ENCODE measurements at places on chromosomes 3 and 15.
A peak's percentile ranks its signal among the peaks of the same experiment; 100 is the strongest.

DNA sequence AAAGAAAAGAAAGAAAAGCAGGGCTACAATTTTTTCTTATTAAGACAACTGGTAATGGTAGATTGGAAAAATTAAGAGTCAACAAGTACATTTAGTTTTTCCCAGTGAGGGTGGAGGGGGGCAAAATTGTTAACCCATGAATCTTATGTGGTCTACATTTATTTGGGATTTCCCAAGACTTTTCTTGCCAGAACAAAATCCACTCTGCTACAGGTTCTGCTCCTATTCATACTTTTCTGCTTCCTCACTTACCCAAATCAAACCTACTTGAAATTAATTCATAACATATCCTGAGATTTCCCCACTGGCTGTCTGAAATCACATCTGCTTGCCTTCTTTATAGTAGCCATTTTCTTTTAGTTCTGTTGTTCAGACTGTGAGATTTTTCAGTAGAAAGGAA, 41.1 kb downstream of the VGLL3 start:
- no peak for DNase-seq
- H3K4me1 ChIP-seq = no peaks in the 10 kb centered on the region
- H3K27me3 ChIP-seq = no peaks in the 10 kb centered on the region
- H3K36me3 ChIP-seq = no peaks in the 10 kb centered on the region
- H3K27ac ChIP-seq = no peak overlapping the region
- H3K4me3 ChIP-seq = no peak overlapping the region

GRCh38 chr15:60347480-60348049, 50.2 kb downstream of the ANXA2 start:
- no peaks in the 10 kb centered on the region for H3K27me3 ChIP-seq
- no peak overlapping the region for H3K4me3 ChIP-seq
- H3K4me1 ChIP-seq = no peaks in the 10 kb centered on the region
- peaks cover 29% of the 10 kb centered on the region for H3K36me3 ChIP-seq
- DNase-seq = no peak

DNA sequence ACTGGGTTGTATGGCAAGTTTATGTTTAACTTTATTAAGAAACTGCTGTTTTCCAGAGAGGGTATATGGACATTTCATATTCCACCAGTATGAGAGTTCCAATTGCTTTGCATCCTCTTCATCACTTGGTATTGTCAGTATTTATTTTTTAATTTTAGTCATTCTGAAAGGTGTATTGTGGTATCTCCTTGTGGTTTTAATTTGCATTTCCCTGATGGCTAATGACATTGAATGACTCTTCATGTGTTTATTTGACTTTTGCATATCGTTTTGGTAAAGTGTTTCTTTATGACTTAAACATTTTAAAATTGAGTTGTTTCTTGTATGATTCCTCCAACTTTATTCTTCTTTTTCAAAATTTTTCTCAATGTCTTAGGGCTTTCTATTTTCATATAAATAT, 44.4 kb downstream of the IL1RAP start:
- H3K4me1 ChIP-seq = no peaks in the 10 kb centered on the region
- no peak overlapping the region for H3K27ac ChIP-seq
- no peak overlapping the region for H3K4me3 ChIP-seq
- DNase-seq = no peak
- H3K36me3 ChIP-seq = no peaks in the 10 kb centered on the region

GRCh38 chr15:59657635-59658125, 365 bp upstream of the GTF2A2 start:
- peaks cover 5% of the 10 kb centered on the region for H3K4me1 ChIP-seq
- peak overlapping the region; percentile 73 for H3K4me3 ChIP-seq
- peak overlapping the region; percentile 68 for H3K27ac ChIP-seq
- no peak for DNase-seq
- H3K36me3 ChIP-seq = no peaks in the 10 kb centered on the region

DNA sequence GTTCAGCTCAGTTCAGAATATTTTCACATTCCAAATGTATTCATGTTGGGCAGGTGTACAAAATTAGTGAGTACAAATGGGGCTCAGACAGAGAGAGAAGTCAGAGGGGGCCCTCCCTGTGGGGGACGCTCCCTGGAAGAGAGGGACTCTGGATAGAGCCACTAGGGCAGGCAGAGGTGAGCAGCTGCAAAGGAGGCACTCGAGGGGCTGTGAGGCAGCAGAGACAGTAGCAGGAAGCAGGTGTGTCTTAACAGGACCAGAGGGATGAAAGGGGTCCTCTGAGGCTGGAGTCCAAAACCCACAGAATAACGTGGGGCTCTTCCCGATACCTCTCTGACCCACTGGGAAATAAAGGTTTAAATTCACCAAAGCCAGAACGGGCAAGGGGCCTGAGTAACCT, 127.1 kb downstream of the MEGF11 start:
- H3K27me3 ChIP-seq = peaks cover 2% of the 10 kb centered on the region
- no peaks in the 10 kb centered on the region for H3K4me1 ChIP-seq
- DNase-seq = no peak
- no peak overlapping the region for H3K27ac ChIP-seq

GRCh38 chr15:101115393-101115785, 136.5 kb downstream of the CHSY1 start:
- DNase-seq = no peak
- H3K27me3 ChIP-seq = no peaks in the 10 kb centered on the region
- no peaks in the 10 kb centered on the region for H3K36me3 ChIP-seq
- no peak overlapping the region for H3K4me3 ChIP-seq

DNA sequence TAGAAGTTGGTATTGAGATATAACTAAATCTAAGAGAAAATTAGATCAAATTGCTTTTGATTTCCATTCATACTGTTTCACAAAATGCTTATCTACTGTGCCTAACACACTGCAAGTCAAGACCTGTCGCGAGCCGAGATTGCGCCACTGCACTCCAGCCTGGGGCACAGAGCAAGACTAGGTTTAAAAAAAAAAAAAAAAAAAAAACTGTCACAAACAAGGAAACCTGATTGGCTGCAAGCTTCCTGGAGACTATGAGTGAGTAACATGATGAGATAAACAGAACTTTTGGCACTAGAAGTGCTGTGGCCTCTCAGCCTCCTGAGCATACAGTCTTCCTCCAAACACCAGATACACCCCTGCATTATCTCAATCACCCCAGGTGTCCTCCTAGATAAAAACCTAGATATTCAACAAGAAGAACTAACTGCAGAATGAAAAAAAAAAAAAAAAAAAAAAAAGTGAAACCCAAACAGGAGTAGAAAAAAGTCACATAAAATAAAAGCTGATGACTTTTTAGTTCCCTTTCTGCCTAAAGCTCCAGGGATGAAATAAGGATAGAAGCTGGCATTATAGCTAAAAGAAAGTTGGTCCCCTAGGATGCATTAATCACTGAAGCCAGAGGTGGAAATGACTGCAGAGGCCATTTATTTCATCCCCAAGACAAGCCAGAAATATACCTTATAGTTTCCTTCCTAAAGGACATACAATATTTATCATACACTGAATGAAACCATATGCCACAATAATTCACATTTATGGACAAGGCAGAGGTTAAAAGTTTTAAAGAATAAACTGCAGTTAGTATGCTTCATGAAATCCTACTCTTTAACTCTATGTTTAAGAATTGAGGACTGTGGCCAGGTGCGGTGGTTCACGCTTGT, 82.4 kb downstream of the P3H2 start:
- H3K4me3 ChIP-seq = no peak overlapping the region
- H3K27ac ChIP-seq = no peak overlapping the region
- no peaks in the 10 kb centered on the region for H3K36me3 ChIP-seq
- H3K4me1 ChIP-seq = peaks cover 7% of the 10 kb centered on the region
- DNase-seq = peak; percentile 89

GRCh38 chr3:126258670-126259069, 78.3 kb upstream of the ALDH1L1 start:
- no peak for DNase-seq
- no peaks in the 10 kb centered on the region for H3K4me1 ChIP-seq
- H3K36me3 ChIP-seq = no peaks in the 10 kb centered on the region
- no peaks in the 10 kb centered on the region for H3K27me3 ChIP-seq
- H3K27ac ChIP-seq = no peak overlapping the region

- DNase-seq = no peak
- H3K27me3 ChIP-seq = no peaks in the 10 kb centered on the region
- H3K4me1 ChIP-seq = no peaks in the 10 kb centered on the region
- H3K36me3 ChIP-seq = no peaks in the 10 kb centered on the region
These were observed 1.4 kb upstream of the ZNF710 start for GRCh38 chr15:89999676-90000185.

DNA sequence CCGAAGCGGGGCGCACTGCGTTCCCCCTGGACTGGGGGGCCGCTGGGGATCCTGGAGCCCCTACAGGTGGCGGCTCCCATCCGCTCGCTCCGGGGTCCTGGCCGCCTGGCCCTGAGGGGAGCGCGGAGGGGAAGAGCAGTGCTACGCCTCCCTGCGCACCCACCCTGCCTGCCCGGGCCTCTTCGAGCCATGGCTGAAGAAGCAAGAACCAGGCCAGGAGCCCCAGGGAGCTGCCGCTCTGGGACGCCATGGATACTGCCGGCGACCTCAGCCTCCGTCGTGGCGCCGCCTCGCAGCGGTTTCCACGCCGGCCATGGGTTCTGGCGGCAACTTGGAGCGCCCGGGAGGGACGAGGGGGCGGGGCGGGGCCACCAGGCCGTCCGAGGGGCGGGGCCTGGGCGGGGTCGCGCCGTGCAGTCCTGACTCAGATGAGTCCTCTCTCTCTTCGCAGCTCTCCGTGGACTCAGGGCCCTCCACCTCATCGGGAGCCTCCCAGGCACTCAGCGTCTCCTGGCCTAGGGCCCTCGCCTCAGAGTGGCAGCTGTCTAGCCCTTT, 50.9 kb downstream of the MYL3 start:
- H3K27me3 ChIP-seq = no peaks in the 10 kb centered on the region
- no peaks in the 10 kb centered on the region for H3K36me3 ChIP-seq
- peak overlapping the region; percentile 15 for H3K4me3 ChIP-seq
- no peak overlapping the region for H3K27ac ChIP-seq
- peak; percentile 62 for DNase-seq

GRCh38 chr15:34456658-34457057, 19.1 kb upstream of the GOLGA8A start:
- no peaks in the 10 kb centered on the region for H3K36me3 ChIP-seq
- no peak for DNase-seq
- no peaks in the 10 kb centered on the region for H3K27me3 ChIP-seq
- H3K4me1 ChIP-seq = no peaks in the 10 kb centered on the region
- no peak overlapping the region for H3K4me3 ChIP-seq

DNA sequence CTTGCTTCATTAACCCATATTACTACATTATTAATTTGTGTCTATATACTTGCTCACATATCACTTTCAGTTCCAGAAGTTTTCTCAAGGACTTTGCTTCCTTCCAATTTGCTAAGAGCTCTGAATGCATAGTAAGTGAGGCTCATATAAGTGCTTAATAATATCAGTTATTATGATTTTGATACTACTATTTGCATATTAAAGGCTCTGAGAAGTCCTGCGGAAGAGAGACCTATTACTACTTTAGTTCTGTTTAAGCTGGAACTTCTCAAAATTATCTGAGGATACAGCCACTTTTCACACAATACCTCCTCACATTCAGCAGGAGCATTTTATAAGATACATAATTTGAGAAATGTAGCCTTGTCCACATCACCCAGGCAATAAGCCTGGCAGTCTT, 81.6 kb downstream of the GJD2 start:
- no peaks in the 10 kb centered on the region for H3K4me1 ChIP-seq
- H3K4me3 ChIP-seq = no peak overlapping the region
- H3K27me3 ChIP-seq = no peaks in the 10 kb centered on the region
- DNase-seq = no peak
- no peaks in the 10 kb centered on the region for H3K36me3 ChIP-seq
- H3K27ac ChIP-seq = no peak overlapping the region

DNA sequence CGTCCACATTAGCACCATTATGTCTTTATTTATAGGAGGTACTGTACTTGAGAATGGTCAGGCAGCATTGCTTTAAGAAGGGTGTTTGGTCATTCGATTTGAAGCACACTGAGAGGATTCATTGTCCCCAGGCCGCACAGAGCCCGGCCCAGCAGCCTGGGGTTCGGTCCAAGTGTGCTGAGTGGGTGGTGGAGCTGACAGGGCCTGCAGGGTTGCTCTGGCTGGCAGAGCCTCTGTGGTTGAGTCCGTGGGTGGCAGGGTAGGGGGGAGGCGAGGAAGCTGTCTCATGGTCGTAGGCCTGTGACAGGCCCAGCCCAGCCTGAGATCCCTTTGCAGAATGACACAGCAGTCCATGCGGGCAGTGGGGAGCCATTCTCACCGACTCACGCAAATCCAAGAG, 227.7 kb upstream of the TOPAZ1 start:
- H3K27me3 ChIP-seq = no peaks in the 10 kb centered on the region
- H3K36me3 ChIP-seq = no peaks in the 10 kb centered on the region
- no peak for DNase-seq
- H3K4me3 ChIP-seq = no peak overlapping the region
- no peaks in the 10 kb centered on the region for H3K4me1 ChIP-seq

- H3K27ac ChIP-seq = no peak overlapping the region
- H3K27me3 ChIP-seq = no peaks in the 10 kb centered on the region
- no peak overlapping the region for H3K4me3 ChIP-seq
- no peak for DNase-seq
These were observed 35.9 kb upstream of the PTPN23 start for GRCh38 chr3:47344971-47345370.

DNA sequence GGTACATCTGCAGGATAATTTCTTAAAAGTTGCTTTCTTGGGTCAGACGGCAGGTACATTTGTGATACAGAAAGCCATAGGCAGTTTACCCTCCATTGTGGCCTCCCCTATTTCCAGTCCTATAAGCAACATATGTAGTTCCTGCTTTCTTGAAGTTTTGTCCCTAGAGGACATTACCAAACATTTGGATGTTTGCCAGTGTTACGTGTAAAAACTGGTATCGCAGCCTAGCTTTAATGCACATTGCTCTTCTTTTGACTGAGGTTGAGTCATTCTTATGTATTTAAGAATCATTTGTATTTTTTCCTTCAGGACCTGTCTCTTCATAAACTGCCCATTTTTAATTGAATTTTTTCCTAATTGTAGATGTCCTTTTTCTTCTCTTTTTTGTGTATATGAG, 114.3 kb downstream of the DIPK2A start:
- H3K4me1 ChIP-seq = no peaks in the 10 kb centered on the region
- no peak overlapping the region for H3K27ac ChIP-seq
- no peak for DNase-seq
- no peak overlapping the region for H3K4me3 ChIP-seq

GRCh38 chr15:41979493-41980266, 7.3 kb upstream of the EHD4 start:
- H3K27me3 ChIP-seq = no peaks in the 10 kb centered on the region
- no peak for DNase-seq
- H3K4me1 ChIP-seq = no peaks in the 10 kb centered on the region
- no peak overlapping the region for H3K4me3 ChIP-seq

DNA sequence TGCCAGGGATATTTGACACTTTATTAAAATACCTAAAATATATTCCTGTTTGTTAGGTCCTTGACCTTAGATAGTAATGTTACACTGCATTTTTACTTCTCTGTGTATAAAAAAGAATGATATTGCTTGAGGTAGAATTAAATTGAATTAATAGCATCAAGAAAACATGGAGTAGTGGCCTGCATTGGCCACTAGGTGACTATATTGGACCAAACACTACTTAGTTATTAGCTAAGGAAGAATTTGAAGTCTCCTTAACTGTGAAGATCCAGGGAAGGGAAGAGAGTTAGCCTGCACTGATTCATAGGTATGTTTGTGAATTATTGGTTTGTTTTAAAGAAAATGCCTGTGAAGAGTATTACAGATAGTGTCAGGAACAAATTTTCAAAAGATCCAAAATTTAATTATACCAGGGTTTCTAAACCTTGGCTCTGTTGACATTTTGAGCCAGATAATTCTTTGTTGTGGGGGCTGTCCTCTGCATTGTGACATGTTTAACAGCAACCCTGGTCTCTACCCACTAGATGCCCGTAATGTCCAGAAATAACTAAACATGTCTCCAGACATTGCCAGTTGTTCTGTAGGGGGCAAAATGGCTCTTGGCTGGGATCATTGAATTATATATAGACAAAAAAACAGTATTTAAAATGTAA, 103.6 kb upstream of the THSD4 start:
- no peaks in the 10 kb centered on the region for H3K4me1 ChIP-seq
- H3K4me3 ChIP-seq = no peak overlapping the region
- H3K36me3 ChIP-seq = no peaks in the 10 kb centered on the region
- H3K27me3 ChIP-seq = no peaks in the 10 kb centered on the region
